Fibroblast of skin of abdomen (primary cell): ENCODE measurements at places on chromosomes 3 and 15.

- no peak for DNase-seq
Observed at GRCh38 chr15:74837482-74838136, 5.3 kb downstream of the ULK3 start.

- no peak for DNase-seq
Observed at GRCh38 chr3:66432767-66433521, 67.9 kb downstream of the LRIG1 start.

- DNase-seq, result no peak
Observed at GRCh38 chr3:152477422-152477821, 208.7 kb downstream of the MBNL1 start.

GRCh38 chr3:22526266-22526837 lies 676.8 kb upstream of the UBE2E2 start:
- DNase-seq, result no peak

DNA sequence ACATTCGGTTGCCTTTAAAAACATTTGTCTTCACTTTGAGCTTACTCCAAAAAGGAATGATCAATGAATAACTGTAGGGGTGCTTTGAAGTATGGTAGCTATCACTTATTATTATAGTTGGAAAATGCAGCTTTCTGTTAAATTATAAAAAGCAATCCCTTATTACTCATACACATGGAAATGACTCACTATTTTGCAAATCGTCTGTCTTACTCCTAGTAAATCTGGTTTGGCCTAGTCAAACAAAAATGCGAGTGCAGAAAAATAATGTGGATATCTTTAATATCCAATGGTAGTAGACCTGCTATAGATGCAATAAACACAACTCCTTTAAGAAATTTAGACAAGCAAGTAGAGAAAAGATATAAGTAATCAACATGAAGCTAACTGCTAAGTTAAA lies 112.5 kb downstream of the ZIC1 start:
- DNase-seq, result peak; percentile 70

DNA sequence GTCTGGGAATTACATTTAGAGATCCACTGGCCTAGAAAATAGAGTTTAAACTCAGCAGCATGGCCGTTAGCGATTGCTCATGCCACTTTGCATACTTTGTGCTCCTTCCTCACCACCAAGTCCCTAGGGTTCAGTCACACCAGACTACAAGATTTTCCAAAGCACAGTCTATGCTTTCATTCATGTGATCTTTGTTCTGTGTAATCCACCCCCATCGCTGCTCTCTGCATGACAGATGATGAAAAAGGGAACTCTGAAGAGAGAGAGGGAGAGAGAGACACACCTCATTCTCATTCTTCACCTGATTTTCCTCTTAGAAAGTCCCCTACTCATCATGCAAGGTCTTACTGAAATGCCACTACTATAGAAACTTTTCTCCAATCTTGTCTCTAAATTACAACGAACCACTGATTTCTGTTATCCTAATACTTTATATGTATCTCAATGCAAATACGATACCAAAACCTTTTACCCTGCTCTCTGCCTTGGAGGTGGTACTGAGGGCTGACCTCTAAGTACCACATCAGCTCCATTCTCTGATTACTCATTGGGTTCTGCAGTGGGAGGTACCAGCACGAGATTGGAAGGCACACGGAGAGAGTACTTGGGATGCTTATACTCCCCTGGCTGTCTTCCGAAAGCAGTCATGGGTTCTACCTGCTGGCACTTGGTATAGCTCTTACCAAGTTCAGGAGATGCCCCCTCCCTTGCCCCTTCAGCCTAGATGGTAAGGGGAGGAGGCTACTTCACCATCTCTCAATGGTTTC lies 1.1 kb upstream of the PARP15 start:
- DNase-seq, result no peak
